Peyer's patch (tissue), 4 donors: ENCODE measurements at places on chromosomes 3 and 15. TPM values are rescaled to one million over a fixed set of nuclear protein-coding genes. Genes with fewer than 3 reads are reported as not detected.

GRCh38 chr15:84862214-84862975, 22.1 kb upstream of the SLC28A1 start:
- no peaks in the 10 kb centered on the region for H3K27me3 ChIP-seq
- no peaks in the 10 kb centered on the region for H3K36me3 ChIP-seq
- no peak overlapping the region for H3K27ac ChIP-seq
- DNase-seq, result no peak
- no peaks in the 10 kb centered on the region for H3K4me1 ChIP-seq
- H3K4me3 ChIP-seq, result no peak overlapping the region

DNA sequence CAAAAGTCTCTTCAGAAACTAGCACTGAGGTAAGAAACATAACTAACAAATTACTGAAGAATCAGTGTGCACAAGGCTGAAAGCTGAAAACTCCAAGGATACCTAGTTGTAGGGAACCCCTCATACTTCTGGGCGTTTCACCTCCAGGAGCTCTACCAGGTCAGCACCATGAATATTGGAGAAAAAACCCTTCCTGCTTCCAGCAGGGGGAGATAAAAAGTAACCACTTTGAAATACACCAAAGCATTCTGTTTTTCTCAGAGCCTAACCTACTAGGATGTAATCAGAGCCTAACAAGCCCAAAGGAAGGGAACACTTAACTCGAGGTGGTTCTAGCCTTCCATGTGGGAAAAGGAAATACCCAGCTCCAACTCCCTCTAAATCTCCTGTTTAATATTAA, 175.8 kb upstream of the MME start:
- H3K4me1 ChIP-seq, result no peaks in the 10 kb centered on the region
- H3K27ac ChIP-seq, result no peak overlapping the region
- DNase-seq, result no peak
- H3K4me3 ChIP-seq, result no peak overlapping the region
- H3K36me3 ChIP-seq, result no peaks in the 10 kb centered on the region

DNA sequence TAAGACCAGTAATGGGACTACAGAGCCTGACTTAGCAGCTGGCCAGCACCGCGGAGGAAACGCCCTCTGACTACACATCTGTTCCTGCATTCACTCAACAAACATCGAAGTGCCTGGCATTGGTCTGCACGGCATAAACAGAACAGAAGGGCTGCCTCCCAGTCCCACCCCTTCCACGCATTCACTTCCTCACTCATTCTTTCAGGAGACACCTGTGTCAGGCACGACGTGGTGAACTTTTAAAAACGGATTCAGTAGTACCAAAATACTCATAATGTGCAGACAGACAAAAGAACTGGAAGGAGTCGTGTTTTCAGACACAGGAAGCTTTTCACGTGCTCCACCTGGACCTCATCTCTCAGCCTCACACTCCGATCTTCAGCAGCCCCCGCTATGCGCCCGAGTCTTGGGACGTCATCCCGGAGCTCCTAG, 123.3 kb downstream of the XXYLT1 start:
- peak overlapping the region; percentile 48 for H3K27ac ChIP-seq
- no peaks in the 10 kb centered on the region for H3K27me3 ChIP-seq
- H3K4me3 ChIP-seq, result peak overlapping the region; percentile 20
- no peaks in the 10 kb centered on the region for H3K36me3 ChIP-seq

GRCh38 chr15:73786538-73786937, 33.4 kb upstream of the INSYN1 start:
- no peak overlapping the region for H3K4me3 ChIP-seq
- DNase-seq, result no peak
- no peak overlapping the region for H3K27ac ChIP-seq
- H3K36me3 ChIP-seq, result no peaks in the 10 kb centered on the region
- no peaks in the 10 kb centered on the region for H3K4me1 ChIP-seq
- H3K27me3 ChIP-seq, result no peaks in the 10 kb centered on the region

DNA sequence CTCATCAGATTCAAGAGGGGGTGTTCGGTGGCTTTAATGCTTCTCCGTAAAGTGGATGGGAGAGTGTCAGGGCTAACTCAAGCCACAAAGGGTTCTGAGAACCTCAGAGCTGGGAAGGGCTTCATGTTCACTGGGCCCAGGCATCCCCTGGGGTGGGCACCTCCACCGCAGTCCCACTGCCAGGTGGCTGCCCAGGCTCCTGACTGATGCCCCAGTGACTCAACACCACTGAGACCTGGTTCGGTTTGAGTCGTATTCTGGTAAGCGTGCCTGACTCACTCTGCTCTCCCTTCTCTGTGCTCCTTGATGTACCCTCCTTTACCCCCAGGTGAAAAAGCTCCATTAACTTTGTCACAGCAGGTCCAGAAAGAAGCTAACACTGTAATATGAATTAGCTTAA, 304.6 kb downstream of the RPLP1 start:
- no peak for DNase-seq
- no peak overlapping the region for H3K27ac ChIP-seq
- peaks cover 11% of the 10 kb centered on the region for H3K4me1 ChIP-seq
- no peaks in the 10 kb centered on the region for H3K36me3 ChIP-seq

GRCh38 chr3:180420804-180421203, 181.2 kb upstream of the TTC14 start:
- DNase-seq, result no peak
- H3K36me3 ChIP-seq, result no peaks in the 10 kb centered on the region
- H3K4me1 ChIP-seq, result no peaks in the 10 kb centered on the region
- H3K27ac ChIP-seq, result no peak overlapping the region
- no peaks in the 10 kb centered on the region for H3K27me3 ChIP-seq

DNA sequence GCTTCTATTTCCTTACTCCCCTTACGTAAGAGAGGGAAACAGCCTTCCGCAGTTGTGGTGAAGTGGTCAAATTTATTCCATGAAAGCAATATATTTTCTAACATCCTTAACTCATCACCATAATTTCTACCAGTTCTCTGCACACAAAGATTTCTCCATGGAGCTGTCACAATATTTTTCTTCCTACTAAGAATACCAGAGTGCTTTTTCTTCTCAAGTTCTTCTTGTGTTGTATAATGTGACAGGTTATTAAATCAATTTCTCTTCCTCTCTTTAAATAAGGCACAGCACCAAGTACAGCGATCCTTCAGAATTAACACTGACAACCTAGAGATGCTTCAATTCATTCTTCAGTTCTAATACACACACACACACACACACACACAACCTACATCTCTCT, 153.0 kb downstream of the CPNE4 start:
- no peaks in the 10 kb centered on the region for H3K4me1 ChIP-seq
- H3K36me3 ChIP-seq, result no peaks in the 10 kb centered on the region
- H3K4me3 ChIP-seq, result no peak overlapping the region
- no peak for DNase-seq
- H3K27ac ChIP-seq, result no peak overlapping the region

DNA sequence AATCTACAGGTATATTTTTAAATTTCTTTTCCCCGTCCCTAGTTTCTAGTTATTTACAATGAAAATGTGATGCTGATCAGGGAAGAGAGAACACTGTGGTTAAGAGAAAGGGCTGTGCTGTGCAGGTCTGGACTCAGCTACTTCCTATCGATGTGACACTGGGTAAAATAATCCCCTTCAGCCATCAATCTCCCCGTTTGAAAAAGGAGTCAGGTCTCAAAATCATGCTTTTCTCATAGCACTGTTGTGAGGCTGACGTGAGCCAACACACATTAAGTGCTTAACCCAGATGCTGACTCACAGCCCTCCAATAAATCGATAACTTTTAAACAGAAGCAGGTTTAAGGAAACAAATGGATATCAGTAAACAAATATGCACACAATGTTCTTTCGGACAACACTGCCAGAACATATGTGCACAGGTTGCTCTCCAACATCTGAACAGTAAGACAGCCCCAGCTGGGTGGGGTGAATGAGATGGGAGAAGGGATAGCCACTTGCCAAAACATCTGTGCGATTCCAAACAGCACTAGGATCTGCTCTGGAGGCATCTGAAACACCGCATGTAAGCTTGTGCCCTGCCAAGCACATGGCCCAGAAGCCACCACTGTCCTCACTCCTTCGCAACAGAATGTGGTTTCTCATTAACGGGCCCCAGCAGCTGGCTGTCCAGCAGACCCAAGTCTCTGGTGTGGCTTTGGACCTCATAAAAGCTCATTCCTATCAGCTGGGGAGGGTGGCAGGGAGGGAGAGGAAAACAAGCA, 143.2 kb upstream of the PRICKLE2 start:
- no peaks in the 10 kb centered on the region for H3K27me3 ChIP-seq
- H3K27ac ChIP-seq, result no peak overlapping the region
- H3K4me1 ChIP-seq, result no peaks in the 10 kb centered on the region

- H3K4me3 ChIP-seq, result no peak overlapping the region
- H3K27me3 ChIP-seq, result no peaks in the 10 kb centered on the region
- no peak for DNase-seq
- no peaks in the 10 kb centered on the region for H3K36me3 ChIP-seq
- no peaks in the 10 kb centered on the region for H3K4me1 ChIP-seq
Measured at GRCh38 chr3:108053067-108053466, 37.8 kb downstream of the CD47 start.

GRCh38 chr3:57820479-57820878, 64.4 kb downstream of the SLMAP start:
- DNase-seq, result no peak
- no peaks in the 10 kb centered on the region for H3K27me3 ChIP-seq
- no peak overlapping the region for H3K27ac ChIP-seq
- H3K4me1 ChIP-seq, result peaks cover 3% of the 10 kb centered on the region
- no peak overlapping the region for H3K4me3 ChIP-seq

DNA sequence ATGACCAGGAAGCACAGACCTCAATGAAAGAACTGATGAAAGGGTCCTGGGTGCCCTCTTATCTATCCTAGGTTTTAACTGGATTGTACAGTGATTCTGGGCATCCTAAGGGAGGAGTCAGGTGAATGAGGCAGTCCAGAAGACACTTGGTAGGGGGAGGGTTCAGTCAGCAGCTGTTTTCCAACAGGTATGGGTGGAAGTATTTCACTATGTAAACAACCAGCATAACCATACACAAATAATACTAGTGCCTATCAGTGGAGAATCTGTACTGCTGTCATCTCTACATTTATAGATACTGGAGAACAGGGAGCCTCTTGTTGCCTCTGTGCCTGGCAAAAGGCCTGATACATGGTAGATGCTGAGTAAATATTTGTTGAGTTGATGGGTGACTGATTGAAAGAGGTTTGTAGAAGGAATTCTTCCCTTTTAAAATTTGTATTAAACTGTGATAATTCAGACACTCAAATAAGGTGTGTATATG, 328.5 kb downstream of the RBMS3 start:
- no peaks in the 10 kb centered on the region for H3K36me3 ChIP-seq
- H3K4me1 ChIP-seq, result no peaks in the 10 kb centered on the region
- no peaks in the 10 kb centered on the region for H3K27me3 ChIP-seq
- DNase-seq, result no peak
- no peak overlapping the region for H3K27ac ChIP-seq

GRCh38 chr3:10563396-10563795, 58.0 kb upstream of the ATP2B2 start:
- no peak overlapping the region for H3K4me3 ChIP-seq
- no peak overlapping the region for H3K27ac ChIP-seq
- H3K36me3 ChIP-seq, result no peaks in the 10 kb centered on the region

GRCh38 chr3:102936511-102937045, 501.8 kb downstream of the ZPLD1 start:
- no peak overlapping the region for H3K27ac ChIP-seq
- no peak for DNase-seq
- H3K4me1 ChIP-seq, result no peaks in the 10 kb centered on the region
- H3K4me3 ChIP-seq, result no peak overlapping the region
- H3K36me3 ChIP-seq, result no peaks in the 10 kb centered on the region
- no peaks in the 10 kb centered on the region for H3K27me3 ChIP-seq

DNA sequence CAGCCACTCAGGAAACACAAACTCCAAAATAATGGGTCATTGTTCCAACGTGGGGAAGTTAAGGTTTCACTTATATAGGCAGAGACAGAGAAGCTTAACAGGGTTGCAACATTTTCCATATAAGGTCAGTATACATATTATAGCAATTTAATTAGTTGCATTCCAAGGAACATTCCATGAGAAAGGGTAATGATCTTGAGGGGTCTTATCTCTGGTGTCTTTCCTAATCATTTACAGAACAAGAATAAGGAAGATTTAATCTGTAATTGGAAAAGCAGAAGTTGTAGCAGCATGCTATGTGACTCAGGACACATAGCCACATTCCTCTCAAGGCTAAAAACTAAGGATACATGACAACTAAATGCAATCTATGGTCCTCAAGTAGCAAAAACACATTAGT, 4.9 kb downstream of the MNS1 start:
- no peaks in the 10 kb centered on the region for H3K36me3 ChIP-seq
- H3K4me3 ChIP-seq, result no peak overlapping the region
- H3K4me1 ChIP-seq, result no peaks in the 10 kb centered on the region
- no peak for DNase-seq
- no peak overlapping the region for H3K27ac ChIP-seq
- H3K27me3 ChIP-seq, result no peaks in the 10 kb centered on the region

GRCh38 chr3:2697589-2697988, 412.6 kb downstream of the IL5RA start:
- DNase-seq, result no peak
- H3K27ac ChIP-seq, result no peak overlapping the region

DNA sequence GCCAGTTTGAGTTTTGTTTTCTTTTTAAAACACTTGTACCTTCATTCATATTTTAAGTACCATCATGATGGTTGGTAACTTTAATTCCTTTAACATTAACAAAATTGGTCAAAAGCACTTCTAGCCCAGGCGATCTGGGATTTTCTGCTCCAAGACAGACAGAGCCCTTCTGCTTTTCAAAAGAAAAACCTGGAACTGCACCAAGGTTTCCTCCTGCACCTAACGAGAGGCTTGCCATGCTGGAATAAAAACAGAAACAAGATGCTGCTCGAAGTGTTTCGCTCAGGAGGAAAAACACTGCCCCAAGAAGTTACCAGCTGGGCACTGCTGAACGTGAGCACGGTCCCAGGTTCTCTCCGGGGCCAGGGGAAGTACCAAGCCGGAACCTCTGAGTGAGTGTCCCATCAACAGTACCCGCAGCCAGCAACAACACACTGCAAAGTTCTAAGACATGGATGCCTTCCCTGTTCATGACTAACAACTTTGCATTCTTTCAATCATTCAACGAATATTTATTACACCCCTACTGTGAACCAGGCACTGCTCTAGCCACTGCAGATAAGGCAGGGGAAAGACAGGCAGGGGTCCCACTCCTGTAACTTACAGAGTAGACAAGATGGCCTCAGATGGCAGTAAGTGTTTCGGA, 98.8 kb downstream of the XXYLT1 start:
- no peaks in the 10 kb centered on the region for H3K36me3 ChIP-seq
- no peak for DNase-seq
- no peak overlapping the region for H3K27ac ChIP-seq
- no peaks in the 10 kb centered on the region for H3K27me3 ChIP-seq
- no peaks in the 10 kb centered on the region for H3K4me1 ChIP-seq

GRCh38 chr3:183500319-183500718, 55.2 kb downstream of the KLHL6 start:
- no peaks in the 10 kb centered on the region for H3K27me3 ChIP-seq
- no peak overlapping the region for H3K27ac ChIP-seq
- H3K36me3 ChIP-seq, result no peaks in the 10 kb centered on the region
- no peaks in the 10 kb centered on the region for H3K4me1 ChIP-seq
- DNase-seq, result peak; percentile 4

- H3K27ac ChIP-seq, result no peak overlapping the region
- no peak overlapping the region for H3K4me3 ChIP-seq
Measured at GRCh38 chr3:25119682-25120081, 308.4 kb upstream of the RARB start.

GRCh38 chr3:72613871-72614270, 234.4 kb downstream of the SHQ1 start:
- H3K27me3 ChIP-seq, result no peaks in the 10 kb centered on the region
- H3K27ac ChIP-seq, result no peak overlapping the region
- DNase-seq, result no peak
- H3K4me1 ChIP-seq, result no peaks in the 10 kb centered on the region
- no peak overlapping the region for H3K4me3 ChIP-seq

The GXYLT2 gene
- total RNA-seq, result 1.6 TPM

The TNFSF10 gene
- 229 TPM for total RNA-seq

The BNC1 gene
- not detected for total RNA-seq

The OR4F15 gene
- total RNA-seq, result not detected

The BFSP2 gene
- not detected for total RNA-seq

The ADAMTS7 gene
- total RNA-seq, result 1.2 TPM

The CFAP91 gene
- total RNA-seq, result 2.1 TPM
